ENCODE measurements at places on chromosomes 1 and 21.

GRCh38 chr1:117128323-117129079, 7.0 kb upstream of the TRIM45 start:
- peak; percentile 61 for DNase-seq

GRCh38 chr1:4137621-4138415, 237.7 kb upstream of the C1orf174 start:
- no peak for DNase-seq

GRCh38 chr1:31510853-31511789, 65.2 kb upstream of the TINAGL1 start:
- no peak for DNase-seq

GRCh38 chr1:34911465-34911864, 18.0 kb downstream of the DLGAP3 start:
- no peak for DNase-seq

GRCh38 chr1:114446198-114446597, 64.8 kb downstream of the TRIM33 start:
- no peak for DNase-seq

- DNase-seq: no peak
Observed at GRCh38 chr1:207750631-207751305, 1.1 kb upstream of the CD46 start.
